ENCODE measurements at places on chromosomes 12 and 14.

GRCh38 chr14:83255015-83255726 lies 1721.5 kb upstream of the SEL1L start:
- no peak for DNase-seq

DNA sequence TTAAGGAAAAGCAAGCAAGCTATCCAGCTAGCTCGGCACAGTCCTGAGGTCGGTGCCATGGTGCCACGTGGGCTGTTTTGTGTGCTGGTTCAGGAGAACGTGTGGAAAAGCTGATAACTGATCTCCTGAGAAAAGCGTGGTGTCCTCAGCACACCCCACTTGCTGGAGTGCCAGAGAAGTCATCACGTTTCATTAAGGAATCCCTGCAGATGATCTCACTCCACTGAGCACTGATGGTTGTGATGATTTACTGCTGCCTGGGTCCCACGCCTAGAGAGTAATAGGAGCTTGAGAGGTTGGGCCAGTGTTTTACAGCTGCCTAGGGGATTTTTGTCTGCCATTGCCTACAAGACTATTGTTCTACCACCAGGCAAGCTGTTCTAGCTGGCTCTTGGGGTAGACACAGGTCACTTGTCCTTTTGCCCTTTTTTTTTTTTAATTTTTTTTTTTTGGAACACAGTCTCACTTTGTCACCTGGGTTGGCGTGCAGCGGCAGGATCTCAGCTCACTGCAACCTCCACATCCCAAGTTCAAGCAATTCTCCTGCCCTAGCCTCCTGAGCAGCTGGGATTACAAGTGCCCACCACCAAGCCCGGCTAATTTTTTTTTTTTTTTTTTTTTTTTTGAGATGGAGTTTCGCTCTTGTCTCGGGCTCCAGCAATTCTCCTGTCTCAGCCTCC lies 42.3 kb upstream of the EVL start:
- DNase-seq, result no peak

DNA sequence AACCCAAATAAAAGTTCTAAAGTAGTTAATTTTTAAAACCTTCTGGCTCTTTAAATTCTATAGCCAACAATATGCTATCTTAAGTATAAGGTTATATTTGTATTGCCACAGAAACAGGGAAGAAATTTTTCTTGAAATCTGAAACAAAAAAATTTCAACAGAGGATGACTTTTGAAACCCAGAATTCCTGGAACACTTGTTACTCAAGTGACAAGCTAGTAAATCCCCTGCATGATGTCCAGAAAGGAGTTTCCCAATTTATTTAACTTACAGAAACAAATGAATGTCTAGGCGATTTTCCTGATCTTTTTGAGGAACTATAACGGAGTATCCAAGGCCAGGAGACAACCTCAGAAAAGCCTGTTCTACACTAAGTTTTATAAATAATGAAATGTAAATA lies 69.6 kb downstream of the SLC41A2 start:
- DNase-seq, result no peak

DNA sequence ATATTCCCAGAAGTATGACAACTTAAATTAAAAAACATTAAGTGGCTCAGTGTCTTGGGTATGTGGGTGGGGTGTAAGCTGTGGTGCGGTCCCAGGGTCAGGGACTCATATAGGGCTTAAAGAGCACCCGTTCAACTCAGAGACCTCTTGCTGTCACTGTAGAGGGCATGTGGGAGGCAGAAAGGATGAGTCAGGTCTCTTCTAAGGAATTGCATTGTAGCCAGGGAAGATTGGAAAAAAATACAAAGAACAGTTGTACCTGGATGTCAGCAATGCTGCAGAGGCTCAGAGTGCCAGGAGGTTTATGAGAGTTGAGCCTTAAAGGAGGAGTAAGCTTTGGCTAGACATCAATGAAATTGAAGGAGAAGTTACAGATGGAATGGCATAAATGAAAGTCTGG lies 104.1 kb downstream of the MYRFL start:
- no peak for DNase-seq

DNA sequence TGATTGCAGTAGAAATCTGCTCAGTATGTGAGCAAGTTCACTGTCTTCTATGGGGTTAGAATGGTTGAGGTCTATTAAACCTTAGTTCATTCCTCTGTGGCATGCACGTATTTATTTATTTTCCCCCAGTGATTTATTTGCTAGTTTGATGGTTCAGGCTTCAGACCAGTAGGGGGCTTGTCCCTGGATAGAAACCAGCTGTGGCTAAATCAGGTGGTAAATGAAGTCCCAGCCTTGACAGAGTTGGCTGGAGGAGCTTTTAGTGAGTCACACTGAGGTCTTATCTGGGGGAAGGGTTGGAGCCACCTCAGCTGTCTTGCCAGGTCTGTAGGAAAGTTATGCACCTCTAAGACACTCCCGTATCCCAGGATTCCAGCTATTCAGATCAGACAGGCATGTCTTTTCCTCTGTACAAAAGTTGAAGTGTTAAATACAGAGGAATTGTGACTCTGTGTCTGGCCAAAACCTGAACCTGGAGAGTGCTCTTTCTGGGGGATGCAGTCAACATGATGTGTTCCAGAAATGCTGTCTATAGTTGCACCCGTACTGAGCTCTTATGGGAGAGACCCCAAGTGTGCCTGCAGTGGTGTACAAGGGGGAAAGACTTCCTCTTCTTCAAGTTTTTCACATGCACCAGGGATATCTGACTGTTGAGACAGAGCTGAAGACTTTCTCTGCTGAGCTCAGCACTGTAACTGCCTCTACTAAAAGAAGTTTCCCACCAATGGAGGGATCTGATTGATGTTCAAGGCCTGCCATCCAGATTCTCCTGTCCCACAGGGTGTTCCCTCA lies 1322.1 kb downstream of the TMEM121 start:
- DNase-seq, result no peak

- no peak for DNase-seq
Observed at GRCh38 chr12:14949631-14950030, 11.3 kb upstream of the ERP27 start.

- DNase-seq, result no peak
Observed at GRCh38 chr14:70660967-70661893, 19.5 kb downstream of the TTC9 start.
